ENCODE measurements at places on chromosomes 13 and 19.

DNA sequence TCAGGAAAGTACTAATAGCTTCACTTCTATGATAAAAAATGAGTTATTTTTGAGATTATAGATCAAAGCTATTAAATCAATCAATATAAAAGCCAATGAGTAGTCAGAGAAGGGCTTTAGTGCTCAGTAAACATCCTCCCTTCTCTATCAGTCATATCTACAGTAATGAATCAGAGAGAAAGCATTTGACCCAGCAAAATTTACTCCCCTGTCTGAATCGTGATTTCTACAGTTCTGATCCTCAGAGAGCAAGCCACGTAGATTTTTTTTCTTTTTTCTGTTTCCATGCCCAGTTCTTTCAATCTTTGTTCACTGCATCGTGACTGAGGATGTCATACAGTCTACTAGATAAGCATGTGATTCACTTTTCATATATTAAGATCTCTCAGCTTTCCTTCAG is 16.2 kb upstream of the MBNL2 start:
- no peak for DNase-seq

GRCh38 chr19:30106417-30107095 is 164.5 kb downstream of the URI1 start:
- peak; percentile 75 for DNase-seq

GRCh38 chr19:12938779-12939601 is 581 bp downstream of the CALR start:
- peak; percentile 59 for DNase-seq

GRCh38 chr19:39064405-39064804 is 19.8 kb upstream of the ACP7 start:
- DNase-seq = no peak

DNA sequence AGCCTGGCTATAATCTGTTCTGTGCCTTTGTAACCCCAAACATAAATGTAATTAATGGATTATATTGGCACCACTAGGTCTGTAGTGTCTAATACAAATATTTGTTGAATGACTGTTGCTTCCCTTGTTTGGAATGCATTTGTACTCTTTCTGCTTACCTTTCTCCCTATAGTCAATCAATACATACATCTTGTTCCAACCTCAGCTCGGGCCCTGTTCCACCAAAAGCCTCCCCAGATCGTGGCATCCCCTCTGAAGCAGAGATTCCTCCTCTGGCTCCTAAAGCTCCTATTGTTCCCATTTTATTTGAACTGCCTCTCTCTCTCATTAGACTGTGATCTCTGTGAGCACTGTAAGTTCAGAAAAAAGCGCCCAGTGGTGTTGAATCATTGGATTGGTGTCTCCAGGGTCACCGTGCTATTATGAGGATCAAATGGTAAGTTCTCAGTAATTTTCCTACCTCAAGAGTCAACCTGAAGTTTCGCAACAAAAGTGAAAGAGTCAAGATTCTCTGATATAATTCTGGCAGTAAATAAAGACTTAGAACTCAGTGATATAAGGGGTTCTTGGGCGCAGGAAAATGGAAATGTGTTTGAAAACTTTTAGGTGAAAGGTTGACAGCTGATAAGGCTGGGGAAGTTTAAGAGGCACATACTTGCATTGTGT is 151.5 kb downstream of the KLF5 start:
- DNase-seq = no peak

DNA sequence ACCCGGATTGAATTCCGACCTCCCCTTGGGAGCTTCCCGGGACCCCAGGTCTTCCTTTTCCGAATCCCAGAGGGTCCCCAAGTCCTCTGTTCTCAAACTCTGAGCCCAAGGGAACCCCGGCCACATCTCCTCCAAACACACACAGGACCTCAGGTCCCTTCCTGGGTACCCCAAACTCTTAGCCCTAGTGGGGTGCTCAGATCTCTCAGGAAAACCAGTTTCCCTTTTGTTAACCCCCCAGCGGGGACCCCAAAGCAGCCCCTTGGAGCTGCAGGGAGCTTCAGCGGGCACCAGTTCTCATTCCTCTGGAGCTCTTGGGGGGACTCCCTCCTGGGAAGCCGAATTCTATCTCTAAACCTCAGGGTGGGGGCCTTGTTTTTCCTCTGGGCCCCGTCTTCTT is 774 bp downstream of the CACNG6 start:
- DNase-seq = no peak

DNA sequence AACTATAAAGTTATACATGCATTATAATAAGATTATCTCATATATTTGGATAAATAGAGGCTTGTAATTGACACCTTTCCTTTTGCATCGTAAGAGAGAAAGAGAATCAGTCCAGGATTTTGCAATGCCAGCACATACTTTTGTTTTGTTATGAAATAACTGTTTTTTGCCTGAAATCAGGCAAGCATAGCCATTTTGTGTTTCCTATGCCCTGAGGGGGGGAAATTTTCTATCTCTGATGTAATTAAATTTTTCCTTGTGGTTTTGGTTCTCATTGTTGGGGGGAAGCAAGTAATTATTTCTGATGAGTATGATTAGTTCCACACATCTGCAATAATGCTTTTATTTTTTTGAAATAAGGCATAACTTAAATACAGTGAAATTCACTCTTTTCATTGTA is 229.4 kb downstream of the NDFIP2 start:
- peak; percentile 93 for DNase-seq

DNA sequence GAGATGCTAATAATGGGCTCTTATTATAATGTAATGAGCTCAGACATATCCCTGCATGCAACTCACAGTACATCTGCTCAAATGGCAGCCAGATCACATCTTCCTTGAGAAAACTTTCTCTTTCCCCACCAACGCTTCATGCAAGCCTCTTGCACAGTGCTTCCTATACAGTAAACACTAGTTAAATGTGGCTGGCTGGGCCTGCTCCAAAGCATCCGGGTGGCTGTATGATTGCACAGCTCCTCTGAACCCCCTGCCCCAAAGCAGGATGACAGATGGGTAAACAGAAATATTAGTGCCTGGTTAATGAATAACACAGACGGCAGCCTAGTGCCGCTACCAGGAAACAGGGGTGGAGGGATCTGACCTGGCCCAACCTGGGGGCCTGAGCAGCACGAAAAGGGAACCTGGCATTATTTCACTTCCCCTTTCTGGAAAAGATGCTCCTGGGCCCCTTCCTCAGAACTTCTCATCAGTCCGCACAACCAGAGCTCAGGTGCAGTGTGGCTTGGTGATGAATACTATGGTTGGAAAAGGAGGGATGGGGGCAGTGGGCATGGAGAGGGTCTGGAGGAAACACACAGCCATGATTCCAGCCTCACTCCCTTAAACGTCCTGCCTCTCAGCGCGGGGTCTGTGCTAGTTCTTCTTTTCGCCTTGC is 10.8 kb downstream of the FFAR2 start:
- no peak for DNase-seq

DNA sequence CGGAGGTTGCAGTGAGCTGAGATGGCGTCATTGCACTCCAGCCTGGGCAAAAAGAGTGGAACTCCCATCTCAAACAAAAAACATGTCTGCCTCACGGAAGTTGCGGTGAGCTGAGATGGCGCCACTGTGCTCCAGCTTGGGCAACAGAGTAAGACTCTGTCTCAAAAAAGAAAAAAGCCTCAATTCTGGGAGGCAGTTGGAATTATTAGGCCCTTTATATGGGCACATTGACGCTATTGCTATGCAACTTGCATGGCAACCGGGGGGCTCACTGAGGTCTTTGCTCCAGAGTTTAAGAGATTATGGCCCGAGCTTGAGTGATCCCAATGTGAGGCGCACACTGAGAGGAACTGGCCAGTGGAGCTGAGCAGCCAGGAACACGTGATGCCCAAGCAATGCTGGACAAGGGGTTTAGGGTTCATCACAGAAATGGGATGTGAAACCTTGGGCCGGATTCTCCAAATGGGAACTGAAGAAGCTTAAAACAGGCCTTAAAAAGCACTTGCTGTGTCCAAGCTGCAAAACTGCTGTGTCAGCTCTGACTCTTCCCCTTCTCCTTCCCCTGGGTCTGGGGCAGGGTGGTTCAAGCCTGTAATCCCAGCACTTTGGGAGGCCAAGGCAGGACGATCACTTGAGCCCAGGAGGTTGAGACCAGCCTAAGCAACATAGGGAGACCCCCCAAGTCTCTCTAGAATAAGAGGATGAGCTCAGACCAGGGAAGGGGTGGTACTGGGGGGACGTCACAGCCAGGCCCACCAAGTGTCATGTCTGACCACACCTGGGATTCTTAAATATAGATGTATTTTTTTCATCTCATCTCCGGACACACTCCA is 2.5 kb downstream of the FTL start:
- DNase-seq = no peak

DNA sequence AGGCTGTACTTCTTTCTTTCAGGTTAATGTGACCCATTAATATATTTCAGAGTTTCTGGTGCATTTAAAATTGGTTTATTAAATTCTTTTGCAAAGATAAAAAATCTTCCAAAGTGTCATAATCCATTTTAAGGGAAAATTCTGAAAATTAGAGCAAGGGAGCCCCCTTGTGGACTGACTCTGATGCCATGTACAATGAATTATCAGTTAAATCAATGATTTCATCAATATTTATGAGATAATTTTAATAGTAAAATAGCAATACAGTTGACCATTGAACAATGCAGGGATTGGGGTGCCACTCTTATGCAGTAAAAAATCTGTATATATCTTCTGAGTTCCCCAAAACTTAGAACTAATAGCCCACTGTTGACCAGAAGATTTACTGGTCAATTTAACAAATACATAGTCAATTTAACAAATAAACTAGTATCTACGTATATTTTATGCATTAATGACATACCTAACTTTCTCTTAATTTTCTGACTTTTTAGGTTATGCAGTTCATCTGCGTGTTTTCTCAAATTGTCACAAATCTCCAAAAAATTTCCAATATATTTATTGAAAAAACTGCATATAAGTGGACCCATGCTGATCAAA is 479.1 kb upstream of the MIR17HG start:
- no peak for DNase-seq

DNA sequence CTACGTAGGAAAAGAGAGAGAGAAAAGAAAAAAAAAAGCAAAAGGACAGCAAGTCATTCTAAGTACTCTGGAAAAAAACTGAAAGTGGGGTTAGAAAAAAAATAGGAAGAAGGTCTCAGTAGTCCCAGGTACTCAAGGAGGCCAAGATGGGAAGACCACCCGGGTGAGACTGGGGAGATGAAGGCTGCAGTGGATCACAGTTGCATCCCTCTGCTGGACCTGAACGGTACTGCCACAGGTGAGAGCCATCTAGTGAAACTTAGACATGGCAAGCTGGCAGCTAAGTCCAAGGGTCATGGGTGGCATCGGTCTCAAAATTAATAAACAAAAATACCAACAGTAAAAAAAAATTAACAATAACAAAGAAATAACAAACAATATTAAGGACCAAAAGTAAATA is 41.0 kb upstream of the ZNF91 start:
- DNase-seq = peak; percentile 27

DNA sequence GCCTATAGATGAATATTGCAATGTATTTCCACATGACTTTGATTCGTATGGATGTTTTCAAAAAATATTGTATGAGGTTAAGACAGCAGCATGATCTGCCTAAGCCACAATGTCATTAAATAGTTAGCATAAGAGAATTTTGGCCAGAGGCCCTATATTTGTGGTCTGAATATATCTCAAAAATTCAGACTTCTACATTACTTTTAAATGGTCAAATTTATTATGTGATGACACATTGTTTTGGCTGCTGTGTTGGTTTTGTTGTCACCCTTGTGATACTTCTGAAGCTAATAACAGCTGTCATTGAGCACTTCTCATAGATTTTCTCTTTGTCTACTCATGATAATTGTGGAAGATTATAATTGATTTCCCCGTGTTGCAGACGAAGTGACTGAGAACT is 288.2 kb downstream of the MYO16 start:
- DNase-seq = no peak

GRCh38 chr13:57725480-57725879 is 93.9 kb downstream of the PCDH17 start:
- no peak for DNase-seq

GRCh38 chr13:25377244-25377962 is 5.6 kb downstream of the ATP8A2 start:
- no peak for DNase-seq

- DNase-seq = no peak
Measured at GRCh38 chr19:10422046-10422461, 1.7 kb downstream of the PDE4A start.

All from SJCRH30 (cell line).